Hepatocyte (in vitro differentiated cells): ENCODE measurements at places on chromosomes 3 and 15.
A peak's percentile ranks its signal among the peaks of the same experiment; 100 is the strongest.

- H3K27me3 ChIP-seq, result no peaks in the 10 kb centered on the region
- no peaks in the 10 kb centered on the region for H3K4me1 ChIP-seq
- DNase-seq, result no peak
- no peak overlapping the region for H3K4me3 ChIP-seq
- H3K36me3 ChIP-seq, result no peaks in the 10 kb centered on the region
These were observed 154.6 kb upstream of the MBNL1 start for GRCh38 chr3:152113992-152114651.

- DNase-seq, result no peak
- H3K36me3 ChIP-seq, result peaks cover 12% of the 10 kb centered on the region
- no peaks in the 10 kb centered on the region for H3K27me3 ChIP-seq
- H3K4me3 ChIP-seq, result no peak overlapping the region
- no peaks in the 10 kb centered on the region for H3K4me1 ChIP-seq
These were observed 8.8 kb downstream of the GNL3 start for GRCh38 chr3:52694528-52695189.

DNA sequence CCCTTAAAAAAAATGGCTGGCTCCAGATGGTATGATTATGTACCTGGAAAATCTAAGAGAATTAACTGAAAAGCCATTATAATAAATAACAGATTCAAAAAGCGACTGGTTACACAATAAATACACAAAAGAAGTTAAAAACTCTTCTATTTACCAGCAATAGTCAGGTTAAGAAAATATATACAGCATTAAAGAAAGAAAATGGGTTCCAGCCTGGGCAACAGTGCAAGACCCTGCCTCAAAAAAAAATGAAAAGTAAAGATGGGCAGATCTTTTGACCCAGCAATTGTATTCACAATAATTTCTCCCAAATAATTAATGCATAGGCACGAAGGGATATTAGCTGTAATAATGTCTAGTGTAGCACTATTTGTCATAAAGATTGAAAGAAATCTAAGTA, 8.7 kb downstream of the TBC1D5 start:
- DNase-seq, result no peak
- H3K4me1 ChIP-seq, result no peaks in the 10 kb centered on the region
- H3K27ac ChIP-seq, result no peak overlapping the region

- H3K4me1 ChIP-seq, result peaks cover 17% of the 10 kb centered on the region
- no peaks in the 10 kb centered on the region for H3K36me3 ChIP-seq
- no peak overlapping the region for H3K27ac ChIP-seq
- no peak overlapping the region for H3K4me3 ChIP-seq
These were observed 3.2 kb downstream of the SSR3 start for GRCh38 chr3:156551746-156552145.

- H3K36me3 ChIP-seq, result no peaks in the 10 kb centered on the region
- no peak overlapping the region for H3K4me3 ChIP-seq
- H3K4me1 ChIP-seq, result peaks cover 17% of the 10 kb centered on the region
- H3K27me3 ChIP-seq, result no peaks in the 10 kb centered on the region
- no peak overlapping the region for H3K27ac ChIP-seq
- DNase-seq, result no peak
These were observed 231.2 kb upstream of the ADAMTS9 start for GRCh38 chr3:64918989-64919388.

DNA sequence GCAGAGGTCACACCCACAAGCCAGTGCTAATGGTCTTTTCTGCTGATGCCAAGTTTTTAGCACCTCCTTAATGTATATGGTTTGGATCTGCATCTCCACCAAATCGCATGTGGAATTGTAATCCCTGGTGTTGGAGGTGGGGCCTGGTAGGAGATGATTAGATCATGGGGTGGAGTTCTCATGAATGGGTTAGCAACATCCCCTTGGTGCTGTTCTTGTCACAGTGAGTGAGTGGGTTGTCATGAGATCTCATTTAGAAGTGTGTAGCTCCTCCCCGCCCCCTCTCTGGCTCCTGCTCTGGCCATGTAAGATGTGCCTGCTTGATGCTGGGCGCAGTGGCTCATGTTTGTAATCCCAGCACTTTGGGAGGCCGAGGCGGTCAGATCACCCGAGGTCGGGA, 37.3 kb upstream of the KLHL6 start:
- no peaks in the 10 kb centered on the region for H3K4me1 ChIP-seq
- no peaks in the 10 kb centered on the region for H3K36me3 ChIP-seq
- no peak overlapping the region for H3K27ac ChIP-seq
- H3K27me3 ChIP-seq, result no peaks in the 10 kb centered on the region

DNA sequence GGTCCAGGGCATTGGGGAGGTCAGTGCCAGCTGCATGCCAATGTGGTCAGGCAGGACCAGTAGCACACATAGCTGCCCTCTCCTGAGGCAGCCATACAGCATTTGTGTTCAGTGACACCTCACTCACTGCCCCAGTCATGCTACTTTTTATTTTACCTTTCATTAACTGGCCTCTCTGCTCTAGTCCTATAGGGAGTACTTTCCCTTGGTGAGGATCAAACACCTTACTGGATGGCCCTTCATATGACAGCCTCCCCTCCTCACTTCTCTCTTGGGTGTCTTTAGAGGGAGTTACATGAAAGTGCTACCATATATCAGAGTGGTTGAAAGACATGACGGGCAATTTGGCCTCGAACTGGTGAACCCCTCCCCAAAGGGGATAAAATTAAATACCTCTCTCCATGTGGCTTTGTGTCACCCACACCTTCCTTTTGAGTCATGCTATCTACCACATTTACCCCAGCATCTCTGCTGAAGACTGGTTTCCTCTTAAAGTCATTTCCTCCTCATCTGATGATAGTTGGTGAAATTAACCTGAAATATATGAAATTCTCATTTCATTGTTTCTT, 17.6 kb downstream of the RLBP1 start:
- H3K4me3 ChIP-seq, result no peak overlapping the region
- H3K27ac ChIP-seq, result no peak overlapping the region
- no peaks in the 10 kb centered on the region for H3K4me1 ChIP-seq
- no peaks in the 10 kb centered on the region for H3K27me3 ChIP-seq

GRCh38 chr3:1117843-1118473, 25.1 kb downstream of the CNTN6 start:
- H3K27me3 ChIP-seq, result no peaks in the 10 kb centered on the region
- no peaks in the 10 kb centered on the region for H3K36me3 ChIP-seq
- no peak overlapping the region for H3K4me3 ChIP-seq
- peaks cover 5% of the 10 kb centered on the region for H3K4me1 ChIP-seq
- peak overlapping the region; percentile 39 for H3K27ac ChIP-seq

- H3K27me3 ChIP-seq, result no peaks in the 10 kb centered on the region
- H3K36me3 ChIP-seq, result no peaks in the 10 kb centered on the region
- no peak overlapping the region for H3K27ac ChIP-seq
- H3K4me1 ChIP-seq, result no peaks in the 10 kb centered on the region
These were observed 12.6 kb upstream of the GOLGA6L7 start for GRCh38 chr15:28861031-28861534.

GRCh38 chr3:44439499-44440295, 37.8 kb downstream of the ZNF445 start:
- DNase-seq, result peak; percentile 82
- H3K36me3 ChIP-seq, result no peaks in the 10 kb centered on the region
- H3K27me3 ChIP-seq, result no peaks in the 10 kb centered on the region
- H3K27ac ChIP-seq, result peak overlapping the region; percentile 93
- peaks cover 14% of the 10 kb centered on the region for H3K4me1 ChIP-seq

DNA sequence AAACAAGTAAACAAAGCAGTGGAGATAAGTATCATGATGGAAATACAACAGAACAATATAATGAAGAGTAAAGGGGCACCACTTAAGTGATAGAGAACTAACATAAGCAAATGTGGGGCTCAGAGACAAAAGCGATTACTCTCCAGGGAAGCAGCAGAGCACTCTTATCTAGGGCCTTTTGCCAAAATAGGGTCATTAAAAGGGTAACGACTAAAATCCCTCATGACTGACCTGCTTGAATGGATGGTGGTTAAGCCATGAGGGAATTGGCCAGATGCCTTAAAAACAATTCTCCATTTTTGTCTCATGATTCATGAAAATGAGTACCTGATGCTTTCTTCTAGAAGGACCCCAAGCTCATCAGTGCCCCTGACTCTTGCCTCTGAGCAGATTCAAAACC, 3.2 kb upstream of the SLC7A14 start:
- no peaks in the 10 kb centered on the region for H3K36me3 ChIP-seq
- no peaks in the 10 kb centered on the region for H3K4me1 ChIP-seq
- peaks cover 66% of the 10 kb centered on the region for H3K27me3 ChIP-seq
- no peak overlapping the region for H3K4me3 ChIP-seq
- DNase-seq, result no peak

DNA sequence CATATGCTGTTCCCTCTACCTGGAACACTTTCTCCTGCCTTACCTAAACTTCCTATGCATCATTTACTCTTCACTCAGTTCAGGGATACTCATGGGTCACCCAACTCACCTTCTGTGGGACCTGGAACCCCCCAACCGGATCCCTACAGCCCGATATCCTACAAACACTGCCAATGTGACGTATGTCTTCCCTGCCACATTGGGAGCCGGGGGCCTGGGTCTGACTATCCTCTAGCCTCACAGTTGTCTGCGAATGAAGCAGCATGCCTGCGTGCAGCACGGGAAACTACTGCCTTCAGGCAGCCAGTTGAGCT, 405 bp downstream of the NPRL2 start:
- peak overlapping the region; percentile 92 for H3K27ac ChIP-seq
- no peaks in the 10 kb centered on the region for H3K36me3 ChIP-seq
- H3K4me3 ChIP-seq, result peak overlapping the region; percentile 81
- no peak for DNase-seq

DNA sequence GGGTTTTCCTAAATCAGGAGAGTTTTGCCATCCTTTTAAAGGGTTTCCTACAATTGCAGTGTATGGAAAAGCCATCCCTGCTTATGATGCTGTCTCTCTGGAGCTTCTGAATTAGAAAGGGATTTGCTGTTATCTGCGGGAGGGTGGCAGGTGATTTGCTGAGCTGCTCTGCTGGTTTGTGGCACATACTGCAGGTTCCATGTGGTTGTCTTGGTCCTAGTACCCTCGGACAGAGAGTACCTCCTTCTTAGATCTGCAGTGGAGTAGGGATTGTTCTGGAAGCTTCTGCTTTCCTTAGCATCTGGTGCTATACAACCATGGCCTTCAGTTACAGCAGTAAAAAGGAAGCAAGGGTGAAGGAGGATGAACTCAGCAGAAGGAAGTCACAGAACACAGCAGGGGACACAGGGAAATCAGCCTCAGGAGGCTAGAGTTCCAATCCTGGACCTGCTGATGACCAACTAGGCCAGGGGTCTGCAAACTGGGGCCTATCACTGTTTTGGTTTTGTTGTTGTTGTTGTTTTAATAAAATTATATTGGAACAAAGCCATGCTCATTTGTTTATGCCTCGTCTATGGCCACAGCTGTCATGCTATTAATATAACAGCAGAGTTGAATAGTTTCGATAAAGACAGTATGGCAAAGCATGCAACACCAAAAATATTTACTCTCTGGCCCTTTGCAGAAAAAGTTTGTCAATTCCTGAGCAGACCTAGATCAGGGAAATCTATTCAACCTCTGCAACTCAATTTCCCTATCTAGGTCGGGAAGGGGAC, 39.5 kb downstream of the STARD5 start:
- no peaks in the 10 kb centered on the region for H3K36me3 ChIP-seq
- H3K4me3 ChIP-seq, result no peak overlapping the region
- no peaks in the 10 kb centered on the region for H3K27me3 ChIP-seq
- H3K27ac ChIP-seq, result no peak overlapping the region

DNA sequence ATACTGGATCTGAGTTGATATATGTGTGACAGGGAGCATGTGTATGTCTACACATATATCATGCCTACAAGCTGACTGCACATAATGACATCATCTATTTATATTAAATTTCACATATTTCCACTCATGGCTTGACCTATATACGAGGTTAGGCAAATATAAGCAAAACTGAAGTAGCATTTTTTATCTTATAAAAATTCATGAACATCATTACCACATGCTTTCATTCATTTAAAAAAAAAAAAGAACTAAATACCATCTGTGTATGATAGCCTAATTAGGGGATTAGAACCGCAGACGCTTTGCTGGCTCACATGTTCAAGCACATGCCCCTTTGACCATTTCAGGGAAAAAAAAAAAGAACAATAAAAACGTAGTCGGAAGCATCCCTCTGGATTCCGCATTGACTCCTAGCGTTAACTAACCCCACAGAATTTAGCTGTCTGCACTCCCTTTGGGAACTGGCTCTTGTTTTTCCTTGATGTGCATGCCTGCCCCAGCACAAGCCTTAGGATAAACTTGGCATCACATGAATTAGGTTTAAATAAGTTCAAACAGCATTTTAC, 888.4 kb downstream of the ROBO1 start:
- H3K27ac ChIP-seq, result no peak overlapping the region
- H3K27me3 ChIP-seq, result no peaks in the 10 kb centered on the region
- no peaks in the 10 kb centered on the region for H3K4me1 ChIP-seq

GRCh38 chr3:99607151-99607550, 31.2 kb upstream of the COL8A1 start:
- no peaks in the 10 kb centered on the region for H3K36me3 ChIP-seq
- no peak for DNase-seq
- H3K27ac ChIP-seq, result no peak overlapping the region
- no peak overlapping the region for H3K4me3 ChIP-seq

- no peak for DNase-seq
- H3K27ac ChIP-seq, result peak overlapping the region; percentile 2
- no peaks in the 10 kb centered on the region for H3K4me1 ChIP-seq
- H3K4me3 ChIP-seq, result no peak overlapping the region
- no peaks in the 10 kb centered on the region for H3K36me3 ChIP-seq
These were observed 12.9 kb upstream of the ALPK3 start for GRCh38 chr15:84804005-84804900.

- no peaks in the 10 kb centered on the region for H3K27me3 ChIP-seq
- H3K27ac ChIP-seq, result no peak overlapping the region
- DNase-seq, result peak; percentile 59
- no peaks in the 10 kb centered on the region for H3K36me3 ChIP-seq
- H3K4me3 ChIP-seq, result no peak overlapping the region
These were observed 3.1 kb downstream of the PLXNA1 start for GRCh38 chr3:126986001-126986400.

GRCh38 chr3:117526470-117527079, 817.0 kb downstream of the TUSC7 start:
- H3K27ac ChIP-seq, result no peak overlapping the region
- H3K27me3 ChIP-seq, result no peaks in the 10 kb centered on the region
- H3K4me3 ChIP-seq, result no peak overlapping the region
- peak; percentile 56 for DNase-seq
- H3K4me1 ChIP-seq, result peaks cover 3% of the 10 kb centered on the region

DNA sequence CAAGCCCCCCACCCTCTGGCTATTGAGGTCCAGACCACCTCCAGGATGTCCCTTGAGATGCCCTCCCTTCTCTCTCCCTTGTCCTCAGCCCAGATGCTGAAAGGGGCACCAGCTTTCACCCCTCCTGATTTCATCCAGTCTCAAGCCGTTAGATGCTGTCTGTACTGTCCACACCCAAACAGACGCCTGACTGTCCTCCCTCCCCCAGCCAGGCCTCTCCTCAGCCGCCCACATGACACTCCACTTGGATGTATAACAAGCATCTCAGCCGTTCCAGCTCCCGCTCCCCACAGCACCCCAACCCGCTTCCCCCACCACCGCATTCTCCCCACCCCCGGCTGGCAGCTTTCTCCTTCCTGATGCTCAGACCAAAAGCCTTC, 25.0 kb upstream of the CYP11A1 start:
- no peaks in the 10 kb centered on the region for H3K36me3 ChIP-seq
- peak overlapping the region; percentile 49 for H3K27ac ChIP-seq
- peaks cover 50% of the 10 kb centered on the region for H3K4me1 ChIP-seq
- no peak overlapping the region for H3K4me3 ChIP-seq
- peak; percentile 56 for DNase-seq
- no peaks in the 10 kb centered on the region for H3K27me3 ChIP-seq

GRCh38 chr3:190322604-190323245, 479 bp upstream of the CLDN1 start:
- DNase-seq, result no peak
- no peaks in the 10 kb centered on the region for H3K27me3 ChIP-seq
- H3K4me1 ChIP-seq, result peaks cover 21% of the 10 kb centered on the region
- H3K36me3 ChIP-seq, result no peaks in the 10 kb centered on the region
- peak overlapping the region; percentile 15 for H3K4me3 ChIP-seq
